ENCODE measurements at places on chromosomes 1 and 21.

GRCh38 chr1:204198348-204199340 lies 2.4 kb upstream of the KISS1 start:
- no peak for DNase-seq

- DNase-seq, result no peak
These were observed 57.6 kb downstream of the ABCA4 start for GRCh38 chr1:94063379-94063778.

DNA sequence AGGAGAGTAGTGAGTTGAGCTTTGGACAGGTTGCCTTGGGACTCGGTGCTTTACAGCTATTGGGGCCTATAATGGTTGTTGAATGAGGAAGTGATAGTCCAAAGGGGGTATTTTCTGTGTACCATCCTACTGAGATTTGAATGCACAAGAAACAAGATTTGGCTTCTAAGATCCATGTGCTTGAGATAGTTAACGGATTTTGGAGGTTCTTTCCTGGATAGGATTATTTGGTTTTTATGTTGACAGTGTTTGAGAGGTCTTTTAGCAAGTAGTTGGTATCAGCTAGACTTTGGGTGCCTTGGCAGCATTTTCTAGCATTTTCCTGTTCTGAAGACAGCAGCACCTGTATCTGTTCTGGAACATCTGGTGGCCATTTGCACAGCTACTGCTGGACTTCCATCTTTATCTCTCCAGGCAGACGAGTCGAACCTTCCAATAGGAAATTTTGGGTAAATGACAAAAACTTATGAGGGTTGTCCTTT lies 3.6 kb upstream of the SCAF4 start:
- no peak for DNase-seq

DNA sequence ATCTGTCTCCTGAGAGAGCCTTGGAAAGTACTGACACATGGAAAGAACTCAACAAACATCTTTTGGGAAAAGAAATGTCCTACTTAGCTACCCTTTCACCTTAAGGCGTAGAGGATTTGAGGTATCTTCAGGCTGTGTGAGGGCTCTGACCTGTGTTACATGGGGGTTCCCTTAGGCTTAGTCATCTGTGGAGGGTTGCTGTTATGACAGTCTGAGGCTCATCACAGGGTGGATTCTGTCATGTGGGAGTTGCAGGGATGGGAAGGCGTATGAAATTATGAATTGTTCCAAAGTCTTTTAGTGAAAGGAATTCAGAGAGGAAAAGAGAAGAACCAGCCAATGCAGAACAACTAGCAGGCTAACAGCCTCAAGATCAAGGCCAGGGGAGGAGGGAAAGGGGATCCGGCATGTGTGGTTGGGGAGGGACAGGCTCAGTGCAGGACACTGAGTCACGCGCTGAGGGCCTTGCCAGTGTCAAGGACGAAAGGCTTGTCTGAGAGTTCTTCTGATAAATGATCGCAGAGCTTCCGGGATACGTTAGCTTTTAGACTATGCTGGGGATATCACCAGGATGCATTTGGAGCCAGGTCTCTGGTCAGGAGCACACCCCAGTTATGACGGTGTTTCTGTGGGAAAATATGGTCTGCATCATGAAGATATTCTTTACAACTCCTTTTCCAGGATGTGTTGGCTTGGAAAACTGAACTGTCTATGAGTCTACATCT lies 24.6 kb upstream of the PLA2G2C start:
- no peak for DNase-seq

DNA sequence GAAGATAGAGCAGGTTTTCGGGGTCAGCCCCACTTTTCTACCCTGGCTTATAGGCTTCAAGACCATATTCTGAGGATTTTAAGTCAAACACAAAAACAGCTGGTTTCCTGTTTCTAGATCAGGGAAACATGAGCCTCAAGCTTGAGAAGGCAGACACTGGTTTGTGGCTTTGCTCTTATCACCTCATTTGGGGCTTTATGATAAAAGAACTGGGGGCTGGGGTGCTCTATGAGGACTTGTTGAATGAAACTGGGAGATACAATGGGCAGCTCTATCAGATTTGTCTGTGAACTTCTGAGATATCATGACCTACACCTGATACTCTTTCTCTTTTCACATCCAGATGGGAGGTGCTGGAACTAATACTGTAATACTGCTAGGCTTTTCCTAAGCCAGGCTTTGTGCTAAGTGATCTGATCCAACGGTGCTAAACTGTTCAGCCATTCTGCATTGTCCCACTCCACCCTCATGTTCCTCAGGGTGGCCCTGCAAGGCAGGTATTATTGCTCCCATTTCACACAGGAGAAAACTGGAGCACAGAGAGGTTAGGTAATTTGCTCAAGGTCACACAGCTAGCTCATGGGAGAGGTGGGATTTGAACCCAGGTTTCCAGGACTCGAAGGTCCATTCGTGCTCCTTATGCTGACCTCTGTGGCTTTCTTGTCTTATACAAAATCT lies 6.6 kb downstream of the AJAP1 start:
- no peak for DNase-seq

- DNase-seq, result no peak
These were observed 2.2 kb downstream of the ELOA start for GRCh38 chr1:23745515-23745914.

- no peak for DNase-seq
These were observed 21.5 kb downstream of the GNG12 start for GRCh38 chr1:67811781-67812180.

DNA sequence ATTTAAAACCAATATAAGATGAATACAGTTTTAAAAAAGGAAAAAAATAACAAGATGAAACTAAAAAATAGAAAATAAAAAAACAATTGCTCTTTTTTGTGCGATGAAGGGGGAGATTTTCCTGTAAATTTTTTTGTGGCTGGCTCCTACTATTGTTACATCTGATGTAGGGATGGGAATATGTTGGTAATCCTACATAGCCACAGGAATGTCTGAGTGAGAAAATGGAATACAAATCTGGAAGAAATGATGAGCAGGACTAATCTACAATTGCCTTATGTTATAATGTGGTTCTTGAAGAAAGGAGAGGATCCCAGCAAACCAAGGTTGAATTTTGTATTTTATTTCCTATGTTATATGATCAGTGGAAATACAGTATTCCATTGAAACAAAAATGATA lies 40.9 kb downstream of the ATP6V1G3 start:
- no peak for DNase-seq

- no peak for DNase-seq
These were observed 13.7 kb downstream of the RHEX start for GRCh38 chr1:206066479-206067171.

GRCh38 chr21:15626031-15626430 lies 103.8 kb upstream of the USP25 start:
- no peak for DNase-seq

GRCh38 chr1:210565306-210565705 lies 236.6 kb downstream of the HHAT start:
- no peak for DNase-seq

DNA sequence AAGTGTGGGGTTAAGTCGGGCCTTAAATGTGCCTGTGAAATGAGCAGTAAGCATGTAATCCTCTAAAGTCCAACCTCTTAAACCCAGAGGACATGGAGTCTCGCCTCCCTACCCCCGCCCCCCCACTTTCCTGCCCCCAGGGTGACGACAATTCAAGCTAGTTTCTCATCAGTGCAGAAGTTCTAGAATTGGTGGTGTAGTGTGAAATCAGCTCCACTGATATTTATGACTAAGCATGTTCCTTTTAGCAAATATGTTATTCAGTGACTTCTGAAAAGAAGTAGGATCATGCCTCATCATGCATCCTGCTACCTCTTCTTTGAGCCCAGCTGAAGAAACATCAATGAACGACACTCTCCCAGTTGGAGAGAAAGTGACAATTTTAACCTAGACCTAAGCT lies 2.6 kb upstream of the ABCB10 start:
- no peak for DNase-seq

DNA sequence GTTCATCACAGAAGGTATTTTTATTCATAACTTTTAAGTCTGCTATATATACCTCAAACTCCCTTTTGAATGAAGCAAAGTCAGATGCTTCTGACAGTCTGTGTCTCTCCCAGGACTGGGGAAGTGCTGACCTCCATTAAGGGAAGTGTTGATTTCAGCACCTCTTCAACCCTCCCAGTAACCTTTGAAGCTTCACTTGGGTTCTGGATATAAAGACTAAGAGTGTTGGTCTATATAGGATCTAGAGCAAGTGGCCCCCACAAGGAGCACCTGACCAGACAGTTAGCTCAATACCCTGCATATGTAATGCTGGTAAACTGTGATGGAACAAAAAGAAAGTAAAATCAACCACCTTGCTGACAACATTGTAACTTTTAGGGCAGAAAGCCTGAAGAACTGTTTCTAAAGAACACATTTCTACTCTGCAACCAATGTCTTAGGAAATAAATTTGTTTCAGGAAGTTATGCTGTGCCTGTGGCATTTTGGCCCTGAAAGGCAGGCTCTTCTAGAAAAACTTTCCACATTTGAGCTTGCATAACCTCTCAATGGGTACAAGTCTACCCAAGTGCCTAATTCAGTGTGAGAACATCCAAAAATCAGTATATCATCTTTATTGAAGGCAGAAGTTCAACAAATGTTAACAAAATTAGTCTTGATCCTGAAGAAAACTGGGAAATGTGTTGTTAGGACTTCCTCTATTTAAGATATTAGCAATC lies 865 bp upstream of the PTPN22 start:
- DNase-seq, result no peak

GRCh38 chr1:113946678-113947387 lies 17.7 kb downstream of the HIPK1 start:
- DNase-seq, result no peak

- DNase-seq, result no peak
These were observed 93.9 kb downstream of the ATP1A1 start for GRCh38 chr1:116466810-116467557.

DNA sequence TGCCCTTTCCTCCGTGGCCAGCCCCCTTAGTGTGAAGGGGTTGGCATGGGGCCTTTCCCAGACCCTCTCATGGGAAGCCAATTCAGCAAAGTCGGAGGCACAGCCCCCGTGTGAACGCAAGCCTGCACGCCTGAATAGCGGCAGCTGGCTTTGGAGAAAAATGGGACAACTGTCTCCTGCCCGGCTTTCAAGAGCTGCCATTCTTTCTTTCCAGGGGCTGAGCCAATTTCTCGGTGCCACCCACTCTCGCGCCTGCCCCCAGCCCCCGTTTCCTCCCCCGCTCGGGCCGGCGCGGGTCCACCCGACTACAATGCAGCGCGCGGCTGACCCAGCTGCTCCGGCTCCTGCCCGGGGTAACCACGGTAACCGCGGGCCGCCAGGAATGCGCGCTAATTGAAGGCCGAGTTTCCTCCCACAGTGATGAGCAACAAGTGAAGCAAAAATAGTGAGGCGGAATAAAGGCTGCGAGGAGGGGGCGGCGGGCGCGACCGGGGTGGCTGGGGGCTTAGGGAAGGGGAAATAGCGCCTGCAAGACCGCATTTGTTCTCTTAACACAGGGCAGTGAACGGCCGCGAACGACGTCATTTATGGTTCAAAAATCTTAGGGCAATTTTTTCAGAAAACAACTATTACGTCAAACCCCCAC lies 27.8 kb downstream of the ILDR2 start:
- DNase-seq, result no peak

DNA sequence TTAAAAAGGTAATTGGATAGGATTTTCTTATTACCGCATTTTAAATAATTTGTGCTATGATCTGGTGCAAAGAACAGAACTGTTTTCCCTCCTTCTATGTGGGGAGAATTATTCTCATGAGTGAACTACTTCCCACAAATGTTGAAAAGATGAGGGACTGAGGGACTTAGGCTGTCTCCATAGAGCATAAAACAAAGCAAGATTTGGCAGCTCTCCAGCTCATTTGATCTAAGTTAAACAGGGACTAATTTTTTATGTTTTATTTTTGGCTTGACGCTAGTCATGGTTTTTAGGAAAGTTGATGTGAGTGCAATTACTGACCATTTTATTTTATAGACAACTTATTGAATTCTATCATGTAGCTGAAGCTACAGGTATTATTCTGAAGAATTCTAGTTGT lies 362.3 kb downstream of the HLX start:
- DNase-seq, result no peak

DNA sequence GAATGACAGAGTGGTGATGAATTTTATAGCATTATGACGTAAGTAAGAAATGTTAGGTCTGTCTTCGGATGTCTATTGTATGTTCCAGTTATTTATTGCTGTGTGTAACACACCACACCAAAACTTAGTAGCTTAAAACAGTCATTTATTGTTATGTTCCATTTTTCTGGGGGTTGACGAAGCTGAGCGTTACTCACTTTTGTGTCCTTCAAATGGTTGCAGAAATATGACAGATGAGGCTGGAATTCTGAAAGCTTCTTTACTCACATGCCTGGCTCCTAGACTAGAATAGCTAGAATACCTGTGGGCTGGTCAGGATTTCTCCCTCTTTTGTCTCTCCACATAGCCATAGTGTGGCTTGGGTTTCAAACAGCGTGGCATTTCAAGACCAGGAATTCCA lies 62.1 kb upstream of the S1PR1 start:
- no peak for DNase-seq

DNA sequence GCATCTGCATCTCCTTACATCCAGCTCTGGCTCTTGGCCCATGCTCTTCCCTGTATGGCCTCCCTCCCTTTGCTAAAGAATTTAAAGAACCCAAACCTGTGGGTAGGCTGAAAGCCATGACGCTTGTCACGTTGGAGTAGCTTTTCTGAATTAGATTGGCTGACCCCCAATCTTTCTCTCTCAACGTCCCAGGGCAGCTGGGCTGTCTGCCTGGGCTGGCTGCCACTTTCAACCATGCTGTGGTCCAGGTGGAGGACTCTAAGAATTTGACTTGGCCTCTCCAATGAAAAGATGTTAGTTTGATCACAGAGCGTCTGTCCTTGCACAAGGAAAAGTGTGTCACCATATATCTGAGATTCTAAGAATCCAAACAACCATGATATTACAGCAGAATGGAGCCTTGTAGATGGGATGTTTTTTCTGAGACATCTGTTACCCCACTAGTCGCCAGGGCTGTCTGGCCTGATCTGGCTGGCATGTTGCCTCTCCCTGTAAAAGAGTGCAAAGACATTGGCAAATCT lies 6.5 kb upstream of the IGSF3 start:
- DNase-seq, result no peak

DNA sequence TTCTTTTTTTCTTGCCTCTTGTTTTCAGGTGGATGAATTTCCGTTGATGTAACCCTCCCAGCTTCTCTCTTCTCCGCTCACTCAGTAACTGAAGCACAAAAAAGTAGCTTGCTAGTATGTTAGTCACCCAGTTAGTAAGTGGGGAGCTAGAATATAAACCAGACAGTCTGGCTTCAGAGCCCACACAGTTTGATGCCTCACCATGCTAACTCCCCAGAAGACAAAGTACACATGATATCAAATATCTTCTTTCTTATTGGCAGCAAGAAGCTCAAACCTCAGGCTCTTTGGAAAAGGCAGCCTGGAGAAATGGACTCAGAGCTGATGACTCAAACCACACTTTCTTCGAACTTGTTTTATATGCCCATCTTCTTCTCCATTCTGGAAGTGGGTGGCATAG lies 187.5 kb upstream of the PLXNA2 start:
- DNase-seq, result no peak

DNA sequence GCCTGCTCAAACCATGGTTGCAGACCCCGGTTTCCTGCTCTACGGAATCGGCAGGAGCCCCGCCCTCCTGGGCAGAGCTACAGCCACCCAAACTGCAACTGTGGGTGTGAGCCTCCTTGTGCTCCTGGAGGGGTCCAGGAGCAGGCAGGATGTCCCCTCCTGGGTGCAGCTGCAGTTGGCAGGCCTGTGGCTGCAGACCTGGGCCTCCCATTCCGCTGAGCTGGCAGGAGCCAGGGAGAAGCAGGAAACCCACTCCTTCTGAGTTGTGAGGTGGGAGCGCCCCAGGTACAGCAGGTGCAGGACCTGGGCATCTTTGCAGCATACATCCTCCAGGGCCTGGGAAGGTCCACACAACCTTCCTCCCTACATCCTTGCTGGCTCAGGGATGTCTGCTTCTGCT lies 578.7 kb upstream of the USP24 start:
- DNase-seq, result no peak

Data from CD4-positive, alpha-beta T cell treated with Interleukin-6 at 100 ng/mL for 8 hours (primary cell).